ENCODE measurements at places on chromosomes 11 and 22. TPM values are rescaled to one million over a fixed set of nuclear protein-coding genes. Genes with fewer than 3 reads are reported as not detected.

DNA sequence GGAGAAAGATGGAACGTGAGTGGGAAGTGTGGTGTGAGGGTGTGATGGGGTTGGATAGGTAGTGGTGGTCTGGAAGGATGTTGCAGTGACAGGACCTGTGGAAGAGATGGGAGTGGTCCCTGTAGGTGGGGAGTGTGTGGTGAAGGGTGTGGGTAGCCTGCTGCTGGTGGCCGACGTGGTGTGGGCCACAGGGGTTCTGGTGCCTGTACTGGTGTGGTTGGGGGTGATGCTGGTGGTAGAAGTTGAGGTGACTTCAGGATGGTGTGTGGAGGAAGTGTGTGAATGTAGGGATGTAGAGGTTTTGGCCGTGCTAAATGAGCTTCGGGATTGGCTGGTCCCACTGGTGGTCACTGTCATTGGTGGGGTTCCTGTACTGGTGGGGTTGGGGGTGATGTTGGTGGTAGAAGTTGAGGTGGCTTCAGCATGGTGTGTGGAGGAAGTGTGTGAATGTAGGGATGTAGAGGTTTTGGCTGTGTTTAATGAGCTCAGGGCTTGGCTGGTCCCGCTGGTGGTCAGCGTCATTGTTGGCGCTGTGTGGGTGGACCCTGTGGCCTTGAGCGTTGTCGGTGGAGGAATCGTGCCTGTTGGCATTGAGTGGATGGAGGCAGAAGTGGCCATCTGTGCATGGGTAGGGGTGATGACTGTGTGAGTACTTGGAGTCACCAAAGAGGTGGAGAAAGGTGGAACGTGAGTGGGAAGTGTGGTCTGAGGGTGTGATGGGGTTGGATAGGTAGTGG, 19.1 kb downstream of the MUC6 start:
- no peak for DNase-seq

HMOX1 gene
- total RNA-seq = 71.6 TPM

BSCL2 gene
- 51.0 TPM for total RNA-seq

RHBDD3 gene
- 37.3 TPM for total RNA-seq

DNA sequence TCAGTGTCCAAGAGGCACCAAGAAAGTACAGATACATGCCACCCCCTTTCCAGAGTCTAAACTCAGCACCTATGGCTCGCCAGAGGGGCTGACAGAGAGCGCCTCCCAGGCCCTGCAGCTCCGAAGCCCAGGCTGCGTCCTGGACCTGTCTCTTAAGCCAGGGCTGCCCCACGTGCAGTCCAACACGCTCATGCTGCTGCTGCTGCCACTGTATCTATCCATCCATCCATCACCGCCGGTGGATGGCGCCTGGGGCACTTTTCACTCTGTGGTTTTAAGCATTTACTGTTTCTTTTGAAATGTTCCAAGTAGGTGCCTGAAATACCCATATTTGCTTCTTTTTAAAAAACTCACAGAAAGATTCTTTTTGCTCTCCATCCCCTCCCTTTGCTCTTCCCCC, 41.8 kb downstream of the MACROD1 start:
- no peak for DNase-seq

- DNase-seq = no peak
Observed at GRCh38 chr11:34262531-34263081, 95.2 kb downstream of the ABTB2 start.

HTR3A gene
- total RNA-seq = not detected

DNA sequence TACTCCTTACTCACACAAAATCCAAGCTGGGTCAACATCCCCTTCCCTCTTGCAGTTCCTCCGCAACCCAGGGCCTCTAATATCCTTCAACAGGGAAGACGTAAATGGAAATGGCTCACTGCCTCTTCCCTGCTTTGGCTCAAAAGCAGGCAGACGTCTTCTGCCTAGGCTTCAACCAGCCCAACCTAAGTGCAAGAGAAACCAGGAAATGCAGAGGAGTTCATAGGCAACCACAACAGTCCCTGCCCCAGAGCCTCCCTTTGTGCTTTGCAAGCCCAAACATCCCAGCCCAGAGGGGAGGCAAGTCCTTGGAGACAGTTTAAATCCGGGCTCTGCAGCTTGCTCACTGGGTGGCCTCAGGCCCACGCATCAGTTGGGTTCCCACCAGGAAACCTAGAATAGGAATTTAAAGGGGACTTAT, 33.3 kb downstream of the CD6 start:
- no peak for DNase-seq

C22orf42 gene
- not detected for total RNA-seq

- no peak for DNase-seq
Observed at GRCh38 chr11:3089236-3090061, 32.2 kb upstream of the CARS1 start.

DNA sequence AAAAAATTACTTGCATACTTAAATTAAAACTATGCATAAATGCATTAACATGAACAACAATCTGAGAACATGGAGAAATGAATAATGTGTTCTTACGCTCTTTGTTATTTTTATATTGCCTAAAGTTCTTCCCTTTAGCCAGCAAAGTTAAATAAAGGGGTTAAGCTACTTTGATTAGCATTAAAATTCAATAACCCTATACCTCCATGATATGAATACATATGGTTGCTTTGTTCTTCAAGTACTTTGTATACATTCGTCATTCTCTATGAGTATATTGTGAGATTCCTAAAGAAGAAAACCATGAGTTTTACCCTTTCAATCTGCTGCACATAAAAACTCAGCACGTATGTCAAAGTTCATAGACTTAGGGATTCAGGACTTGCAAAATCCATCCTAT, 578.3 kb downstream of the DLG2 start:
- DNase-seq = no peak

PDE3B gene
- not detected for total RNA-seq

SLC25A1 gene
- 99.5 TPM for total RNA-seq

KIF18A gene
- total RNA-seq = 12.5 TPM

UPB1 gene
- total RNA-seq = not detected

DNA sequence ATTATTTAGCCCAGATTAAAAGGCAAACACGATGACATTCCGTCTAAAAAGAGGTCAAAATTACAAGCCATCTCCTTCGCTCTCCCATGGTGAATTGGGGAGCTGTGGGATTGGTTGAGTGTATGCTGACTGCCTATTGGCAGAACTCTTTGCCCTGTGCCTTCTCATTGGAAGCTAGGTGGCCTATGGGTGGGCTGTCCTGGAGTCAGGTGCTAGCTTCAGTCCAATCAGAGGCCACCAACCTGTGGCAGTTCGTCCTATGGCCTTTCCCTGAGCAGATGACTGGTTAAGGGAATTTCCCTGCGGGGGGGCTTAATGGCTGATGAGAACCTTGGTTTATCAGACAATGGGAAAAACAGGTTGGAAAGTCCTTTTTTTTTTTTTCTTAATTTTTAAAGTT, 3.2 kb upstream of the MTMR3 start:
- peak; percentile 16 for DNase-seq

GRCh38 chr11:5507933-5508305, 1.8 kb downstream of the UBQLN3 start:
- DNase-seq = no peak

- peak; percentile 63 for DNase-seq
Observed at GRCh38 chr11:13262096-13262495, 15.5 kb upstream of the BMAL1 start.

DNA sequence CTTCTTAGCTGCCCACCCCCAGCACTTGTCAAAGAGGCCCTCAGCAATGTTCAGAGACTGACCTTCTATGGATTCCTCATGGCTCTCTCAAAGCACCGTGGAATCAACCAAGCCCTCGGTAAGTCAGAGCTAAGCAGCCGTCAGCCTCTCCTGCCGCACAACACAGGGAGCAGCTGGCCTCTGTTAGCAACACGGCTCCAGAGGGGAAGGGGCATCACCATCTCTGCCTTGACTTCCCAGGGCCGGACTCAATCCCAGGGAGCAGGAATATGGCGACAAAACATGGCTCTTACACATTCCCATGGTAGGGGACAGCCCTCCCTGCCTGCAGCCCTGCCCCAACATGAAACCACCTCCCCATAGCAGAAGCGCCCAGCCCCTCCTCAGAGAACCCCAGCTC, 18.9 kb downstream of the ARFGAP2 start:
- DNase-seq = no peak

GRCh38 chr11:118636569-118637290, 29.3 kb downstream of the PHLDB1 start:
- DNase-seq = peak; percentile 57

- no peak for DNase-seq
Observed at GRCh38 chr11:74070723-74071492, 62.0 kb upstream of the UCP3 start.

OR5B12 gene
- not detected for total RNA-seq

- no peak for DNase-seq
Observed at GRCh38 chr22:17928391-17928790, 96.0 kb downstream of the MICAL3 start.

GALNT18 gene
- total RNA-seq = 5.6 TPM

- DNase-seq = no peak
Observed at GRCh38 chr22:29936186-29936585, 53.2 kb downstream of the MTMR3 start.

GRCh38 chr22:40216041-40216756, 38.5 kb downstream of the TNRC6B start:
- no peak for DNase-seq

DNA sequence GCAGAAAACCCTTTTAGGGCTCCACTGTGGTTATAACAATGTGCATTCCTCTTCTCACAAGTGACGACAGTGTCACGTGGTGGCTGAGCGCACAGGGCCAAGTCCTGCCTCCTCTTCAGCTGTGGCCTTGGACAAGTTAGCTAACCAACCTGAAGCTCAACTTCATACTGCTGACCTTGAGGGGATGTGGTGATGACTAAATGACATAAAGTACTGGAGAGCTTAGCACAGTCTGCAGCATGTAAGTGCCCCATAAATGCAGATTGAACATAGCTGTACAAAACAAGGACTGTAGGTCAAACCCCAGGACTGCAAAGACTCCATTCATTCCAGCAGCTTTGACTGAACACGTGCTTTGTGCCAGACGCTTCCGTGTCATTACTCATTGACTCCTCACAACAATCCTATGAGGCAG, 20.1 kb upstream of the MRGPRX2 start:
- DNase-seq = peak; percentile 76

TTC36 gene
- total RNA-seq = 1.1 TPM

RTL10 gene
- 14.2 TPM for total RNA-seq

GRCh38 chr11:69312453-69313404, 18.8 kb downstream of the MYEOV start:
- DNase-seq = no peak

GRCh38 chr11:15118431-15118830, 3.7 kb downstream of the INSC start:
- DNase-seq = no peak

TSSK2 gene
- not detected for total RNA-seq

DNA sequence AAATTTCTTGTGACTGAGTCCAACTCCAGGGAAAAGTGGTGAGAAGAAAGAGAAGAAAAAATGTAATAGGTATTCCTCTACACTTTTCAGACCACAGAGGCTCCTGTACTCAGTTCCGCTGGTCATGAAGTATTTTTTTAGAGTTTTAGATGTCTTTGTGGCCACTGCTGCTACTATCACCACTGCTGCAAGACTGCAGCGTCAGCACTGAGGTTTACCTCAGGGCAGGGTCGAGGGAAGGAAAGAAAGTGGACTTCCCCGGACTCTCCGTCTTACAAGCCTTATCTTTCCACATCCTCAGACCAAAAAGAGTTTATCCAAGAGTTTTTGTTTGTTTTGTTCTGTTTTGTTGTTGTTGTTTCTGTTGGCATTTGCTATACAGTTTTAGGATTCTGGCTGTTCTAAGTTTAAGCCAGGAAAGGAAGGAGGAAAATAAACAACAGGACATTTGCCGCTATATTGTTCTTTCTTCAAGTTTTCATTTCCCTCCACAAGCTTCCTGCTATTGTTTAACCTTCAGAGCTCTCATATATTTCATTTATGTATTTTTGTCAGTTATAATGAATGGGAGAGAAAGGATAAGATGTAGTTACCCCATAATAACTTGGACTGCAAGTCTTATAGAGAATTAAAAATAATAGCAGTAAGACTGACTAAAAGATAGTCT, 919.3 kb downstream of the NTM start:
- DNase-seq = no peak

- no peak for DNase-seq
Observed at GRCh38 chr22:22401381-22401780, 107.2 kb downstream of the ZNF280B start.

- peak; percentile 66 for DNase-seq
Observed at GRCh38 chr11:14645015-14645912, 1.7 kb downstream of the PDE3B start.

PIK3C2A gene
- total RNA-seq = 25.7 TPM

- DNase-seq = peak; percentile 65
Observed at GRCh38 chr22:41833369-41834004, 582 bp downstream of the SREBF2 start.

All from GM23248 (cell line).